ENCODE measurements at places on chromosomes 3 and 15.
A peak's percentile ranks its signal among the peaks of the same experiment; 100 is the strongest.

DNA sequence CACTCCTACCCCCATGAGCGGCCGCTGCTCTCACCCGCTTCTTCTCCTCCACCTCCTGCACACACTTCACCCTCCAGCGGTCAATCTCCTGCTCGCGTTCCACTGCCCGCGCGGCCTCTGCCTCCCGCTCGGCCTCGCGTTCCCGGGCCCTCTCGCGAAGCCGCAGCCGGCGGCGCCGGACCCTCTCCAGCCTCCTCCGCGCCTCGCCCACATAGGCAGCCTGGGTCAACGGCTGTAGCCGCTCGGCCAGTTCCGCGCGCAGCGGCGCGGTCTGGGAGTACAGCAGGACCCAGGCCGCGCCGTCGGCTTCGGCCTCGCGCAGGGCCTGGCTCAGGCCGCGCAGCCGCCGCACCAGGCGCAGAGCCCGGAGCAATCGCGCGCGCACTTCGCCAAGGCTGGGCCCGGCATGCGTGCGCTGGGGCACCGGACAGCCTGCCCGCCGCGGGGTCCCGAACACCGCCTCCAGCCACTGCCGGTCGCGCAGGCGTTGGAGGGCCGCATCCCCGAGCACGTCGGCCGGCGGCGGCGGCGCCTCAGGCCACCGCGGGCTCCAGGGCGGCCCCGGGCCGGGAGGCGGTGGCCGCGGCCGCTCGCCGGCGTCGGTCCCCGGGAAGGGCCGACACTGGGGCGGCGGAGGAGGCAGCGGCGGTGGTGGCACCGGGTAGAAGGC is 595 bp downstream of the PDCD7 start:
- peak; percentile 76 for DNase-seq

GRCh38 chr15:71379893-71380292 is 264.6 kb downstream of the THSD4 start:
- DNase-seq, result peak; percentile 38

- DNase-seq, result no peak
These were observed 62.8 kb downstream of the EPHB1 start for GRCh38 chr3:134857776-134858362.

GRCh38 chr15:55909036-55909811 is 84.2 kb downstream of the NEDD4 start:
- peak; percentile 36 for DNase-seq

DNA sequence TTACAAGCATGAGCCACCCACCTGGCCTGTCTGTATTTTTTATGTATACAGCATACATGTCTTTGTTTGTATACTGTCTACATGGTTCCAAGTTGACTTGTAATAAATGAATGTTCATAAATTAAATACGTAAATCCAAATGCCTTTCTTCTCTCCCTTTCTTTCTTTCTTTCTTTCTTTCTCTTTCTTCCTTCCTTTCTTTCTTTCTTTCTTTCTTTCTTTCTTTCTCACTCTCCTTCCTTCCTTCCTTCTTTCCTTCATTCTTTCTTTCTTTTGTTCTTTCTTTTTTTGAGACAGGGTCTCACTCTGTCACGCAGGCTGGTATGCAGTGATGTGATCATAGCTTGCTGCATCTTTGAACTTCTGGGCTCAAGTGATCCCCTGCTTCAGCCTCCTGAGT is 17.1 kb upstream of the ZNF710 start:
- DNase-seq, result no peak

- DNase-seq, result no peak
These were observed 35.2 kb downstream of the EID1 start for GRCh38 chr15:48913141-48913540.

DNA sequence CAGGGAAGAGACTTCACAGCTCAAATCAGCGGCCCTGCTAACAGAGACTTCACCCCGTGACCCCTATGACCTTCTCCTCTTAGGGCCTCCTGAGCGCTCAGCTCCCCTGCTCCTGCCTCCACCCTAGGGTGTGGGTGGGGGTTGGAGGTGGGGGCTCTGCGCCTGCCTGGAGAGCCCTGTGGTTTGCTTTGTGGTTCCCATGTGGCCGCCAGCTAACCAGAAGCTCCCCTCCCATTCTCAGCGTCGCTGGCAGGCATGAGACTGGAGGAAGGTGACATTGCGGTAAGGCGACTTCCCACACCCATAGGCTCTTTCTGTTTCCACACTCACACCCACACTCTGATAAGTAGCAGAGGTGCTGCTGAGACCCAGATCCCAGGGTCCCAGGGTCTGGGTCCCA is 27.6 kb downstream of the XYLB start:
- DNase-seq, result no peak

DNA sequence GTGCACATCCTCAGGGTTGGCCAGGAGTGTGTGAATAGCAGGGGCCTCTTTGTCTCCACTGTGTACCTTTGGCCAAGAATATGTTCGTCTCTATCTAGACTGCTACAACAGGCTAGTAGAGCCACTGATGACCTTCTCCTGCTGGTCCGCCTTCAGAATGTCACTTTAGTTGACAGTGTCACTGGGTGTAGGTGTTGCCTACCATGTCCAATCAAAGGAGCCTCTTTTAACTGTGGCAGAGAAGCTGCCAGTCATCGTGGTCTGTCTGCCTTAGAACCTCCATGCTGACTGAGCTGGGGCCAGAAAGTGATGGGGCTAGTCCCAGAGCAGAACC is 40.1 kb downstream of the OXSR1 start:
- no peak for DNase-seq

GRCh38 chr15:80819001-80819400 is 39.8 kb downstream of the CEMIP start:
- no peak for DNase-seq

DNA sequence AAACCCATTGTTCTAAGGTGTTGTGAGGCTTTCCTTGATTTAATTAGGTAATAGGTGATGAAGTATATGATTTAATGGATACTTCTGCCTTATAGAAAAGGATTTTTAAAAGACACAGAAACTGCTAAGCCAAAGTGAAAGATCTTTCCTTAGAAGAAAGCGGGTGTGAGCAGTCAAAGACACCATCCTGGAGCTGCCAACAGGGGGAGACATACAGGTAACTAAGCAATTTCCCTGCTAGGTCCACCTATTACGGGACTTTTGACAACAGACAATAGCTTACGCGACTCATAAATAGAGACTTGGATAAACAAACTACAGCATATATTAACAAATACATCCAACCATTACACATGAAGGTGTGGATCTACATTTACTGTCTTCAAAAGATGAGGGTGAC is 669.5 kb downstream of the SQOR start:
- no peak for DNase-seq

- DNase-seq, result peak; percentile 33
These were observed 8.5 kb downstream of the CRBN start for GRCh38 chr3:3170998-3171397.

DNA sequence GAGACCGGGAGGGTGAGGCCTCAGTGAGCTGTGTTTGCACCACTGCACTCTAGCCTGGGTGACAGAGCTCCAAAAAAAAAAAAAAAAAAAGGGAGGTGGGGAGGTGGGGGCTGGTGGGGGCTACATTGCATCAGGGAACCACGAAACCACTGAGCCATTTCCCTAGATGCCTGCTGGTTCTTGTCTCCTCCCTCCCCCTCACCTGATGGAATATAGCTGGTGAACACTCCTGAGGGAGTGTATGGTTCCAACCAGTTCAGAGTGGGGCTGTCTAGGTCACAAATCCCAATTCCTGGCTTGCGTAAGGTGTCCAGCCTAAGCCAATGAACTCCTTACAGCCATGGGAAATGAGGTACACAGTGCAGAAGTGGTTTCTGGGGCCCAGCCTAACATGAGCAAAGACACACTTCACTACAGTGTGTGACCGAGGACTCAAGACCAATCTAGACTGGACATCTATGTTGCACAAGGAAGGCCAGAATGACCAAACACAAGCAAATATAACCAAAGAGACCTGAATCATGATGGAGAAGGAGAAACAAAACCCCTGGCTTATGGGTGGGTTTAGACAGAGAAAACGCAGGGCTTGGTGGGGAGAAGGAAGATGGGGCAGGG is 39.1 kb upstream of the OSBPL11 start:
- no peak for DNase-seq

- no peak for DNase-seq
These were observed 23.3 kb upstream of the CYP11A1 start for GRCh38 chr15:74390647-74391288.

DNA sequence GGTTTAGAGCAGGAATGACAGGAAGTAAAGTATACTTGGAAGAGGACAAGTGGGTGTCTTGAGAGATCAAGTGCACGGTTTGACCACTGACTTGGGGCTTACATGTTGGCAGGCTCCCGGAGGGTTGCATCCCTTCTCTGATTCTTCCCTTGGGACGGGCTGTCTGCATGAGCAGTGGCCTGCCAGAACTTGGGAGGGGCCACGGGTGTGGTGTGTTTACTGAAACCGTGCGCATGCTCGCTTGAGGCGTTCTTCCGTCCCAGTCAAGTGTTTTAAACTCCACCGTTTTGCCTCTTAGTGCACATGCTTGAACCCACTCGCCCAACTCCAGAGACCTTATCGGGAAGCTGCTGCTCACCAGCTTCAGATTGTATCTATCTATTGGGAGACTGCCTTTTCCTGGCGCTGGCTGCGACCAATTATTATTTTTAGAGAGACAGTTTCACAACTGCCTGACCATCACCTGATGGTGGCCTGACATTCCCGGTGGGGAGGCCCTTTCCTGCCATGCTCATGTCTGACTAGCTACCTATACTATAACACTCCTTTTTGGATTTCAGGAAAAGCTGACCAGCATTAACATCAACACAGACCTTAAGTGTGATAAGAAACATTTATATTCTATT is 14.9 kb upstream of the C3orf22 start:
- DNase-seq, result no peak

- no peak for DNase-seq
These were observed 276.7 kb downstream of the ADAMTSL3 start for GRCh38 chr15:83930392-83931212.

DNA sequence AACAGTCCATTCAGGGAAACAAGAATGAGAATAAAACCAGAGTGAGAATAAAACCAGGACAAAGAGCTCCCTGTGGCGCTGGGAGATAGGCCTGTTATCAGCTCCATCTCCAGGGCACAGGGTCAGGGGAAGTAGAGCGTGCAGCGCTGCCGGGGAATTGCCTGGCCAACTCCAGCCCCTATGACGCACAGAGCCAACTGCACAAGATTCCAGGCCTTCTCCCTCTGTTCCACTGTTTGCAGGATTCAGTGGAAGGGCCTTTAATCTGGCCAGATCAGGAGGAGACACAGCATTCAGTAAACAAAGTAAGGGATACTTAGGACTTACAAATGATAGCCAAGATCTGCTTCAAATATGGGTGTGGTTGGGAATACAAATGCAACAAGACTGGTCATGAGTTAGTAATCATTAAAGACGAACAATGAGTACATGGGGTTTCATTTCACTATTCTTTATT is 49.4 kb downstream of the ITGB5 start:
- DNase-seq, result peak; percentile 69

DNA sequence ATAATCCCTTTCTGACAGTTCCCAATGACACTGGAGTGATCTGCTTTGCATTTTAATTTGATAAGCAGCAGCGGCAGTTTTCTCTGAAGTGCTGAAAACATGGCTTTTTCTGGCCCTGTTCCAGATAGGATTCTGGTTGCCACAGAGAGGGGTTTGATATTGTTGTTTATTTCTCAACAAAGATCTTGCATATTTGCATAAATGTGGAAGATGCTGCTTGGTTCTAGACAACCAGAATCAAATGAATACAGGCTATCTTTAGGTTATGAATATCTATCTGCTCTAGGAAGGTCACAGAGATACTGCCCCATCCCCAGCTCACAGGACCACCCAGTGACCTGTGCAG is 137.1 kb downstream of the ZNF609 start:
- no peak for DNase-seq

GRCh38 chr3:4302747-4303146 is 422 bp upstream of the SETMAR start:
- no peak for DNase-seq

GRCh38 chr15:25875566-25875965 is 12.4 kb upstream of the ATP10A start:
- DNase-seq, result no peak

DNA sequence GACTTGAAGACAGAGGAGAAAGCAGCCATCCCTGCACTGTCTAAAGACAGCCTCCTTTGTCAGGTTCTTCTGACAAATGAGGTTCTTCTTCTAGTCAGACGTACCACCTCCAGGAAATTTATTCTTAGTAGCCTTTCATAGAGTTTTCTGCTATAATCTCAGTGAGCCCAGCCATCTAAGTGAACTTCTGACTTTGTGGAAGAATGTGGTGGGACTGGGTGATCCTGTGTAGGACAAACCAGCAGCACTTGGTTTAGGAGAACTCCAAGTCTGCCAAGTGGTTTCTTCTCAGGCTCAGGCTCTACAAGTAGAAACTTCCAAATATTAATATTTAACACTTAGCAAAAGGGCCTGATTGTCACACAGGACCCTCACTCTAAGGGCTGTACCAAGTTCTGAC is 52.1 kb downstream of the TIPARP start:
- no peak for DNase-seq

GRCh38 chr3:78351334-78351733 is 1311.4 kb downstream of the ROBO2 start:
- DNase-seq, result peak; percentile 66

DNA sequence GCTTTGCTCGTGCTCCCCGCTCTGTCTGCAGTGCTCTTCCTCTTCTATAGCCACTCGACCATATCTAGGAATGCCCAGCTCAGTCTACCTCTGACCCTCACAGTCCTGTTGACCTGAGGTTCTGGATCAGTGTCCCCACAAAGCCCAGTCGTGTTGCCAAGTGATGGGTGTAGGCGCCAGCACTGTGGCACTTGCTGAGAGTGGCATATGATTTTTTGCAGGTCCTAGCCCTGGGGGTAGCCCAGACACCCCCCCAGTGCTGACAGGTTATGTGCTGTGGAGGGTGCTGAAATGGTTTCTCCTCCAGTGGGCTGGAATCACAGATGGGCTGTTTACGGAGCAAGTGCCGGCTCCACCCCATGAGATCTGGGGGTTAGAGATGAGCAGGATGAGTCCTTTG is 32.5 kb downstream of the ACAD9 start:
- DNase-seq, result no peak
